ENCODE measurements at places on chromosomes 16 and 17.

- no peak for DNase-seq
These were observed 13.2 kb downstream of the C17orf50 start for GRCh38 chr17:35773679-35774425.

- no peak for DNase-seq
These were observed 401.0 kb downstream of the SNX29 start for GRCh38 chr16:12377497-12377896.

DNA sequence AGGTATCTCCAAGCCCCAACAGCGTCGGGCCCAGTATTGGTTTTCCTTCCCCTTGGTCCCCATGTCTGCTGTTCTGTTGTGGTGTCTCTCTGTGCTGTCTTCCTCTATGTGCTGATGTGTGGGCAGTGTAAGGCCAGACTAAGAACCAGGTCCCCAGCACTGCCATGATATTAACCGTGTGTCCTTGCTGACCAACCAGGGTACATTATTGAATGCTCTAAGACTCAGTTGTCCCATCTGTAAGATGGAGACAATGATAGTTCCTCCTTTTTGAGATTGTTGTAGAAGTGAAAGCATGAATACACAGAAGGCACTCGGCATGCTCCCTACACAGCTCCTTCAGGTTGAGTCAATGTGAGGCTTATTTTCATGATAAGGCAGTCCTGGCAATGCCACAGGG lies 20.6 kb downstream of the AOC3 start:
- no peak for DNase-seq

GRCh38 chr17:949623-950303 lies 29.8 kb downstream of the NXN start:
- no peak for DNase-seq

GRCh38 chr17:80024206-80024972 lies 11.3 kb downstream of the TBC1D16 start:
- no peak for DNase-seq

Measured in AG08396 (cell line).